ENCODE measurements at places on chromosomes 2 and 18. TPM values are rescaled to one million over a fixed set of nuclear protein-coding genes. Genes with fewer than 3 reads are reported as not detected.

Gene EGR4
- total RNA-seq, result not detected

Gene TM4SF20
- not detected for total RNA-seq

Gene C1GALT1C1L
- 0.44 TPM for total RNA-seq

- peaks cover 10% of the 10 kb centered on the region for H3K4me1 ChIP-seq
- H3K36me3 ChIP-seq, result no peaks in the 10 kb centered on the region
- no peak overlapping the region for H3K4me3 ChIP-seq
- H3K27ac ChIP-seq, result no peak overlapping the region
Measured at GRCh38 chr2:55768991-55769390, 75.3 kb upstream of the PNPT1 start.

- peaks cover 8% of the 10 kb centered on the region for H3K4me1 ChIP-seq
- H3K36me3 ChIP-seq, result no peaks in the 10 kb centered on the region
- H3K4me3 ChIP-seq, result no peak overlapping the region
- H3K27ac ChIP-seq, result no peak overlapping the region
- H3K27me3 ChIP-seq, result no peaks in the 10 kb centered on the region
- DNase-seq, result no peak
Measured at GRCh38 chr2:96374211-96374951, 38.8 kb downstream of the NCAPH start.

- no peaks in the 10 kb centered on the region for H3K36me3 ChIP-seq
- no peaks in the 10 kb centered on the region for H3K4me1 ChIP-seq
- DNase-seq, result no peak
- no peak overlapping the region for H3K27ac ChIP-seq
Measured at GRCh38 chr2:67600222-67600871, 203.2 kb downstream of the ETAA1 start.

Gene NAT8
- not detected for total RNA-seq

Gene SULT1C2
- 1.2 TPM for total RNA-seq

Gene DHRS9
- total RNA-seq, result 6.1 TPM

Gene FOSL2
- total RNA-seq, result 74.9 TPM

- peaks cover 5% of the 10 kb centered on the region for H3K4me1 ChIP-seq
- no peak for DNase-seq
- peaks cover 98% of the 10 kb centered on the region for H3K27me3 ChIP-seq
- H3K4me3 ChIP-seq, result no peak overlapping the region
Measured at GRCh38 chr2:219526320-219527075, 12.2 kb downstream of the ASIC4 start.

Gene REL
- total RNA-seq, result 33.6 TPM

GRCh38 chr2:145760781-145761649 lies 1241.1 kb upstream of the ZEB2 start:
- H3K36me3 ChIP-seq, result no peaks in the 10 kb centered on the region
- no peaks in the 10 kb centered on the region for H3K27me3 ChIP-seq
- no peak for DNase-seq

DNA sequence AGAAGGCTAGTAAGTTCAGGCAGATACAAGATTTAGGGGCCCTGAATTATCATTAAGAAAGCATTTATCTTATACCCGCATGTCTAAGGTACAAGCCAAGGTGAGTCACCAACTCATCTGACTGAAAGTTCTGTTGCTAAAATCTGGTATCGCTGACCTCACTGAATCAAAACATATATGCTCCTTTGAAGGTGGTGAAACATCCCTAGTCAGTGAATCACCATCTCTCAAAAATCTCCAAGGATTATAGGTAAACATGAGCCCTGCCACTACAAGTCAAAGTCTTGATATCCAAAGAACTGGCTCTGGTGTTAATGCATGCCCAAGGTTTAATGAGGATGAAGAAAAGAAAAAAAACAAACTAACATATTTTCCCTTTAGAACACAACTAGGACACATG lies 43.5 kb downstream of the IRS1 start:
- H3K4me1 ChIP-seq, result peaks cover 19% of the 10 kb centered on the region
- no peaks in the 10 kb centered on the region for H3K36me3 ChIP-seq
- DNase-seq, result no peak

- H3K4me1 ChIP-seq, result no peaks in the 10 kb centered on the region
- no peaks in the 10 kb centered on the region for H3K27me3 ChIP-seq
- H3K27ac ChIP-seq, result no peak overlapping the region
- H3K4me3 ChIP-seq, result no peak overlapping the region
Measured at GRCh38 chr2:159926695-159927094, 128.7 kb upstream of the CD302 start.

DNA sequence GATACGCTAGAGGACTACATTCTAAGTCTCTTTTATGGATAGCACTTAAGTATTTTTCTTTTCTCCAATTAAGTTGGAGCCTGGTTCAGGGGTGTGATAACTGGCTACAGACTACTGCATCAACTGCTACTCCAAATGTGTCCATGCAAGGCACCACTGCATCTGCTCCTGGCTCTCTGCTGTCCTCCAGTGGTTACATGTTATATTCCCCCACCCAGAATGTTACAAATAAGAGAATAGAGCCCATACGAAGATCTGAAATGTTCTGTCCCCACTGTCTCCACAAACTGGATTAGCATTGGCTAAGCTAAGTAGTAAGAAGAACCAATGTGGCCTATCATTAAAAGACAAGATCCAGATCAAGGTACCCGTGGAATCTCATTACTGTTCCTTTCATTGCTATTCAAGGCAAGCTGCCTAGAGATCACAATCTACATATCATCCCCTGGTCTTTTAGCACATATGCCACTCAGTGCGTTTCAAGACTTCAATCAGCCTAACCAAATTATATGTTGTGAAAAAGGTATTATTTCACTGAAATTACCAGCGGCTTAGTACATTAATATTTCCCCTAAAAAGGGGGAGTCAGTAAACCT lies 308.3 kb upstream of the SLC8A1 start:
- no peaks in the 10 kb centered on the region for H3K27me3 ChIP-seq
- no peak overlapping the region for H3K4me3 ChIP-seq
- no peaks in the 10 kb centered on the region for H3K36me3 ChIP-seq
- H3K4me1 ChIP-seq, result no peaks in the 10 kb centered on the region
- no peak for DNase-seq

DNA sequence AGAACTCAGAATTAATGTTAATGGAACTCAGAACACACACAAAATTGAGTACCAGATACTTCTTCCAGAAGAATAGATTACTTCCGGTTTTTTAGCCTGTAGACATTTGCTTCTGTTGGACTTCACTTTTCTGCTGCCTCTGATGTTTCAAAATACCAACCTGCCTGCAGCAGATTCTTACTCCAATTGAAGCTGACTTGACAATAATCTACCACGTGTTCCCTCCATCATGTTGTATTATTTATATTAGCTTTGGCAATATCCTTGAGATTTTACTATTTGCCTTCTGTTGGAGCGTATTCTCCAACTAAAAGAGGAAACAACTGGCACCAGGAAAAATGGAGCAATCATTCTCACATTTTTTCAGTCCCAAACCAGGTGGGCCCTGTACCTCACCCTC lies 3.1 kb upstream of the GORASP2 start:
- no peaks in the 10 kb centered on the region for H3K36me3 ChIP-seq
- H3K27ac ChIP-seq, result no peak overlapping the region
- no peak for DNase-seq
- H3K27me3 ChIP-seq, result no peaks in the 10 kb centered on the region

GRCh38 chr2:172095146-172095904 lies 7.4 kb downstream of the DLX2 start:
- peak; percentile 66 for DNase-seq
- no peaks in the 10 kb centered on the region for H3K36me3 ChIP-seq
- peaks cover 52% of the 10 kb centered on the region for H3K4me1 ChIP-seq

DNA sequence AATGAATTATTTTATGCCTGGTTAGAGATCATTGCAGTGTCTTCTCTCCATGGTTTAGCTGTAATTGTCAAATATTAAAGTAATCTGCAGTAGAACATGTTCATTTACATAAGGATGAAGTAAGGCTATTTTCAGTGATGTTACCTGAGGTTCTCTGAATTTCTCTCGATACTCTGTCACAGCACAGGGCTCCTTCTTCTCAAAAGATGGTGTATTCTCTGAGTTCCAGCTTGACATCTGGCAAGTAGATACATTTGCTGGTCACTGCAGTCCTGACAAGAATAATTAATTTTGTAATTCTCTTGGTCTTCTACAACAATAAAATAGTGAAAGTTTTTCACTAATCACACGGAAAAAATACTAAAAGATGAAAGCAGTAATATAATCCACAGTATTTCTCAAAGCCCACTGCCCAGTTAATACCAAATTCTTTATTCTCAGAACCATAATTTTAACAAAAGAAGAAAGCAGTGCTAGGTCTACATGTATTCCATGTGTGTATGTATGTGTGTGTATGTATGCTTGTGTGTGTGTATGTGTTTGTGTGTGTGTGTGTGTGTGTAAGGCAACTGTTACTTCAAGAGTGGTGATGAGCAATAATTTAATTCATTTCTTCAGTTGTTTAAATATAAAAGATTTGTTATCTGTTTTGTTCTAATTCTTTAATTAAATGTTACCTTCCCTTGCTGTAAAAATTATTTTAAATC lies 1165.5 kb upstream of the SLC39A10 start:
- DNase-seq, result no peak
- no peak overlapping the region for H3K27ac ChIP-seq
- H3K4me1 ChIP-seq, result no peaks in the 10 kb centered on the region
- no peaks in the 10 kb centered on the region for H3K27me3 ChIP-seq
- no peak overlapping the region for H3K4me3 ChIP-seq
- H3K36me3 ChIP-seq, result no peaks in the 10 kb centered on the region

DNA sequence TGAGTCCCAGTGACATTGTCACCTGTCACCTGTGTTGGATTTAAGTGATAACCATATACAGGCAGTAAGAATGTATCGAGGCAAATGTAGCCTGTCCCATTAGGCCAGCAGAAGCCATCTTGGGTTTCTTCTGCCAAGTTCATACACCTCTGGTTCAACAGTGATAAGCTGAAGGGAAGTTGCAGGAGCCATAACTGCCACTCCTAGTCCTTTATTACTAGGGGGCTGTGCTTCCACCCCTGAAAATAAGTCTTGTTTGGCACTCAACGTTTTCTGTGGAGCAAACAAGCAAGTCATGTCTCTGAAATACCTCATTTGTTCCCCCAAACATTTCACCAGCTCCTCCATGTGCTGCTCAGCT lies 58.1 kb upstream of the ALPP start:
- H3K27ac ChIP-seq, result no peak overlapping the region
- H3K27me3 ChIP-seq, result no peaks in the 10 kb centered on the region
- no peak for DNase-seq
- no peak overlapping the region for H3K4me3 ChIP-seq
- H3K4me1 ChIP-seq, result peaks cover 11% of the 10 kb centered on the region
- H3K36me3 ChIP-seq, result no peaks in the 10 kb centered on the region

Gene SIX3
- total RNA-seq, result not detected

GRCh38 chr2:114007436-114007835 lies 117.5 kb downstream of the ACTR3 start:
- H3K27ac ChIP-seq, result no peak overlapping the region
- no peaks in the 10 kb centered on the region for H3K4me1 ChIP-seq
- DNase-seq, result no peak
- no peaks in the 10 kb centered on the region for H3K36me3 ChIP-seq

- no peak overlapping the region for H3K27ac ChIP-seq
- H3K4me1 ChIP-seq, result no peaks in the 10 kb centered on the region
- no peaks in the 10 kb centered on the region for H3K36me3 ChIP-seq
- peak; percentile 24 for DNase-seq
- H3K27me3 ChIP-seq, result no peaks in the 10 kb centered on the region
- no peak overlapping the region for H3K4me3 ChIP-seq
Measured at GRCh38 chr2:10260130-10260529, 42.6 kb upstream of the HPCAL1 start.

DNA sequence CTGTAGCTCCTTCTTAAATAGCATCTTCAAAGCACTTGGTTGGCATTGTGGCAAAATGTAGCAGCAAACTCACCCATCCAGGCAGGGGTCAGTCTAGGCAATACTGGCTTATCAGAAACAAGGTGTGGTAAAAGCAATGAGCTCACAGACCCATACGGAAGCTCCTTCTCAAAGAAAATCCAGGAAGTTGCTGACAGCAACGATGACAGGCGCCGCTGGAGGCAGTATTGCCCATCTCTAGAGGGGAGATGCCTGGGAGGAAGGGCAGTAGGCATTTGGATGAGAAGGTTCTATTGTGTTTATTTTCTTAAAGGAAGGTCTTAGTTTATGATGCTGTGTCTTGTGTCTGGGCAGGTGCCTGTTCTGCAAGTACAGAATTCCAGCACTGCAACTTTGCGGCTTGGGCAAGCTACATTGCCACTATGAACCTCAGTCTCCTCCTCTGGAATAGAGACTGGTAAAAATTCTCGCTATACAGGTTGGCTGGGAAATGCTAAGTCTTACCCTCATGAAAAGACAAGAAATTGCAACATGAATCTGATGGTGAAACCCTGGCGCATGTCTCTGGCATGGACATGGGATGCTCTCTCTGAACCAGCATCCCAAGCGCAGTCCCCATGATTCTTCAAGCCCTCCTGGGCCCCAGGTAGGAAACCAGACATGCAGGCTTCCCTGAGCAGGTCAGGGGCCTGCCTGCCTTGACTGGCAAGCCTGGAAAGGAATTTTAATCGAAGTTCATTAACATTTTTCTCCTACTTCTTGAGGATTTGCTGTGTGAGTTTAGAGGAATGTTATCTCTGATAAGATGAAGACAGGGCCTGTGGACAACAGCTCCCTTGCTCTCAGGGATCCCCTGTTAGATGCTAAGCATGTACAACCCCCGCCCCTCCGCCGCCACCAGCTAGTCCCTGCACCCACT lies 156.0 kb downstream of the TFCP2L1 start:
- H3K4me3 ChIP-seq, result no peak overlapping the region
- no peaks in the 10 kb centered on the region for H3K27me3 ChIP-seq
- no peaks in the 10 kb centered on the region for H3K4me1 ChIP-seq
- no peaks in the 10 kb centered on the region for H3K36me3 ChIP-seq
- no peak overlapping the region for H3K27ac ChIP-seq

Gene STAM2
- 39.8 TPM for total RNA-seq

Gene CABYR
- 1.2 TPM for total RNA-seq

DNA sequence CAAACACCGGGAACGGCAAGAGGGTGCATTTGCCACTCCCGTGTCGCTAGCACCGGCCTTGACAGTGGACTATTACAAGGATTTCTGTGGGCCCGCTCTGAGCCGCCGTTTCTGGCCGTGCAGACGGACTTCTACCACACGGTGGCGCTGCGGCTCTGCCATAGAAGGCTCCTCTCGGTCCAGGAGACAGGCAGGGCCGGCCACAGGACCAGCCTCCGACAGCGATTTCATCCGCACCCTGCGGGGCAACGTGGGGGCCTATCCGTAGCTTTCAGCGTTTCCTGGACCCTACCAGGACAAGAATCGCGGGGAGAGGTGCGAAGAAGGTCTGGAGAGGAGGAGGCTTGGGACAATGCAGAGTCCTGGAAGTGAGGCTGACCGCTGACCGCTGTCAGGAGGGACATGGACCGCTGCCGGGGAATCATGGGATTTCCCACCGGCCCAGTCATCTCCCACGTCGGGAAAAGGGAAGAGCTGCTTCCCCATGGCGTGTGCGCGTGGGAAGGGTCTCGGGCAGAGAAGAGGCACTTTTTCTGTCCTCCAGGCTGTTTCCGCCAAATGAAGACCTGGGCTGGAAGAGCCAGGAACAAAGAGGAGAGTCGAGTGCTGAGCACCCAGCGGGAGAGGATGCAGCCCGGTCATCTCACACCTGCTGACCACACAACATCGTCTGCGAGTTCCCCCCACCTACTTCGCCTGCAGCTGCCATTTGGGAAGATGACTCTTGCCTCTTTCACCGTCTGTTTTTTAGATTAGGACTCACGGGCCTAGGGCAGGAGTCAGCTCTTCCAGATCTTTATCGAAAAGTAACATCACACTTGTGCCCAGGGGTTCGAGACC lies 35.5 kb upstream of the HAAO start:
- H3K4me1 ChIP-seq, result peaks cover 28% of the 10 kb centered on the region
- no peaks in the 10 kb centered on the region for H3K27me3 ChIP-seq
- H3K27ac ChIP-seq, result no peak overlapping the region
- H3K36me3 ChIP-seq, result no peaks in the 10 kb centered on the region
